ENCODE measurements at places on chromosomes 2 and 18.

GRCh38 chr2:23221901-23222300 is 163.1 kb upstream of the KLHL29 start:
- no peak for DNase-seq

DNA sequence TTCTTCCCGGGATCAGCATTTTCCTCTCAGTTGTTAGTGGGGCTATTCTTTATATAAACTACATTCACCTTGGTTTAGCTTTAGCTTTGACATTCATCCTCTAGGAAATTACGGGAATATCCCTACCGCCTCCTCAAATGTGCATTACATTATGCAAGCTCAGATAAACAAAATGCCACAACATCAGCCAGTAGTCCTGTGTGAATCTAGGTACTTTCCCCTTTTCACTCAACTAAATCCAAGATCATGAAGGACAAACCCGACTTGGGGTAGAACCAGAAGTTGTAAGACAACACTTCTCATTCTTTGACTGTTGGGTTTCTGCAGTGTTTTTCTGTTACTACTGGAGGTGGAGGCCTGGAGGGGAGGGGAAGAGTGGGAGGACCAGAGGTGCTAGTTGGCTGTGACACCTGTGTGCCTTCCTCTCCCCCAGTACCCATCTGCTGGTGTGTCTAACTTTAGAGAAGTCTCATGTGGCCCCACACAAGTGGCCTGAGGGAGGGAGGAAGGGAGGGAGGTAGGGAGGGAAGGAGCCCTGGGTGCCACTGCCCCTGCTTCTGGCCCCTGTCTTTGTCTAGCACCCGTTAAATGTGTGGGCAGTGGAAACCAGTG is 84.8 kb upstream of the BCL2L11 start:
- DNase-seq: no peak

DNA sequence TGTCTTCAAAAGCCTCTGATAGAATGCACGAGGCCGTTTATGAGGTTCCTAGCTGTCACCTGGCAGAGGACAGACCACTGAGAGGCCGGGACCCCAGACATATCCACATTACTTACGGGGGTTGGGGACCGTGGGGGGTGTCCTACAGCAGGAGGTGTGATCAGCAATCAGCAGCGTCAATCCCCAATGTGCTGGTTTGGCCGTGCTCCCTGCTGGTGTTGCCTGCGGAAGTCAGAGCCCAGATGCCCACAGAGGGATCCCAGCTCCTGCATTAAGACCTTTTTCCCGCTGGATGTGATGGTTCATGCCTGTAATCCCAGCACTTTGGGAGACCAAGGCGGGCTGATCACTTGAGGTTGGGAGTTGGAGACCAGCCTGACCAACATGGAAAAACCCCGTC is 20.8 kb upstream of the SP5 start:
- no peak for DNase-seq

DNA sequence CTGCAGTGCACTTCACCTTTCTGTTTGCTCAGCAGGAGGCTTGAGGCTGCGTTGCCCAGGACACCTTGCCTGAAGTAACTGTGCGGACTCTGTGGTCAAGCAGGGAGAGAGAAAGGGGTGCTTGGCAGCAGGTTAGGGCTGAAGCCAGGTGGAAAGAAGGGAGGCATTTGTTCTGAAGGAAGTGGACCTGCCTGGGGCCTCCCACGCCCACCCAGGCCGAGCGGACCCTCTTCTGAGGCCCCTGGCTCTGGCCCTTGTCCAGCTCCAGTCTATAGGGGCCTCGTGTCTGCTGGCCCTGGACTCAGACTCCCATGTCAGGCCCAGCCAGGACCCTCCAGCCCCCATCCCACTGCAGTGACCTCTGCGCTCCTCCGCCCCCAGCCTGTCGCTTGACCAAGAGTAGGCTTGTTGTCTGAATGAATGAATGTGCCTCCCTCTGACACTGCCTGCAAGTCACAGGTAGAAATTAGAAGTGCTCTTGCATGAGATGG is 2.5 kb downstream of the SNED1 start:
- no peak for DNase-seq

GRCh38 chr2:64649013-64649484 is 4.7 kb downstream of the SERTAD2 start:
- DNase-seq: no peak

DNA sequence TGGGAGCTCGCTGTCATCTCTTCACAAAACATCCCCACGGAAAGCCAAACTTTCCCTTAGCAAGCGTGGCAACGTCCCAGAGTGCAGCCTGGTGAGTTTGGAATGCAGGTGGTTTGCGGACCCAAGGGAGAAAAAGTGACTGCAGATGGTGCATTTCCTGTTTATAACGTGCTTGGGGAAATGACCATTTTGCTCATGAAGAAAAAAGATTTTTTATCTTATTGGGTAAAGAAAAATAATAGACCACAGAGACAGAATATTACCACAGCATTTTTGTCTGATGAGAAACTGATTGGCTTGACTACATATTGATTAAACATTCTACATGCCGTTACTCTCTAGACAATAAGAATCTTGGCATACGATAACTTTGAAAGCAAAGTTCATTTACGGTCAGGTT is 136.5 kb downstream of the COPS8 start:
- no peak for DNase-seq

GRCh38 chr2:20196657-20197161 is 28.2 kb downstream of the SDC1 start:
- DNase-seq: no peak

GRCh38 chr2:15675456-15676195 is 84.0 kb downstream of the DDX1 start:
- no peak for DNase-seq

- DNase-seq: no peak
Measured at GRCh38 chr2:163982938-163983337, 247.1 kb upstream of the FIGN start.

DNA sequence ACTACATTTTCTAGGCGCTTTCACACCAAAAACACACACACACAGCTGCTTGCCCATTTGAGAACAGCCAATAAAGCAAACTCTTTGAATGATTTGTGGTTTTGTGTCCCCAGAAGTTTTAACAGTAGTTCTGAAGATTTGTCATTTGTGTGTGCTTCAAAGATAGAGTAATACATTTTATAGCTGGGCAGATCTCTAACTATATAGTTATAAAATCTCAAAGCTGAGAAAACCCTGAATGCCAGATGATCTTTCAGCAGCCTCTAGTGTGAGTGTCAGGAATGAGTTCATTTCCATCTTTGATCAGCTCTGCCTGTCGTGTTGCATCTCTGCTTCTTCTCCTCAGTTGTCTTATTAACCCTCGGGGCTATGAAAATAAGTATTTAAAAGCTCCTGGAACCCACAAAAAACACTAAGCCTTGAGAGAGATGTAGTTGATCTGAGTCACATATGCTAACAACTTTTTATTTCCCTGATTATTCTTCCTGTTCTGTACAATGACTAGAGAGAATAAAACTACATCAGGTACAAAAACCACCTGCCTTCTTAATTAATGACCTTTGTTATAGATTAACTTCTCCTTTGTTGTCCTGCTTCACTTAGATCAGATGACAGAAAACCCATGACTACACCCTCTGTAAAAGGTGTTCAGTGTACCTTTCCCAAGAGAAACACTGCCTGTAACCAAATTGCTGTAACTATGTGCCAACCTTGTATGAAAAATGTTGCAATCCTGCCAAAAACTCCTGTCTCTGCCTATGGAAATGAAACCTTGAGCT is 30.0 kb upstream of the SLC3A1 start:
- DNase-seq: no peak

DNA sequence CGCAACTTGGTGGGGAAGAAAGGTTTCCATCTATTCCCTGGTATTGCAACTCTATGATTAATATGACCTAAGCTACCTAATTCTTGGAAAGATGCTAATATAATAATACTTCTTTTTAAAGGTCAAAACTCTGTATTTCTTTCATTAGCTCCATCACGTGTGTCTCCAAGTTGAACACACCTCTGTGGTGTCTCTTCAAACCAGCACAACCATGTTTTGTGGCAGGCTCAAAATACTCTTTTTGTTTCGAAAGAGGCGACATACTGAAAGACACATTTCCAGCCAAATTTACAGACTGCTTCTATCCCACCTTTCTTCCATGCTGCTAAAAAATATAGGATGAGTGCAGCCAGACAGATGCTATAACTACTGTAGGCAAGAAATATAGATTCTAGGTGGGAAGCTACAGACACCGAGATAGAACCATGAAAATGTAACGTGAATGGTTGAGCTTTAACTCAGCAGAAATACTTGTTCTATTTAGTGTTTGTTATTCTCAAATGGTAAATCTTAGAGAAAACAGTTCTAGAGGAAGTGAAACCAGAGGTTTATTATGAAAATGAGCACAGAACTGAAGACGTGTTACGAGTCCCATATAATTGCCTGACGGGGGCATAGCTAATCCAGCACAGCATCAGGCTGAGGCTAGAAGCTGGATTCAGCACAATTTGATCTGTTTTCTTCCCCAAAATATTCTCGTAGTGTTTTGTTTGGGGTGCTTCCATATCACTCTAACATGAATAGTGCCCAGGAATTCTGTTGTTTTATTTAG is 991.5 kb upstream of the FANCL start:
- DNase-seq: no peak

GRCh38 chr2:220065581-220065980 is 438.2 kb downstream of the SLC4A3 start:
- no peak for DNase-seq

DNA sequence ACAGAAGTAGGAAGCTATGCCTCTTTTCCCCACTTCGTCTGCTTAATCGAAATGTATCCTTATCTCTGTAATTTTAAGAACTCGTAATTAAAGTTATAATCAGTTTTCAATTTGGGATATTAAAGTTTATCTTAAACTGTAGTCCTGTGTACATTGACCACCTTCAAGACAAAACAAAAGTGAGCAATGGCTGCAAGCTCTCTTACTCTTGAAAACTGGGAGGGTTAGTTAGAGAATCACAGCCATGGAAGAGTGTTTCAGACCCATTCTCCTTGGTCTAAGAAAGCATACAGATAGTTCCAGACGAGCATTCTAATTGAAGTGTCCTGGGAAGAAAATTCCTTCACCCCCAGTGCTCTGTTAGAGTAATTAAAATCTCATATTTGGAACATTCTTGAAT is 2.0 kb downstream of the KCMF1 start:
- no peak for DNase-seq

- DNase-seq: no peak
Measured at GRCh38 chr18:12076424-12077140, 17.1 kb upstream of the ANKRD62 start.

DNA sequence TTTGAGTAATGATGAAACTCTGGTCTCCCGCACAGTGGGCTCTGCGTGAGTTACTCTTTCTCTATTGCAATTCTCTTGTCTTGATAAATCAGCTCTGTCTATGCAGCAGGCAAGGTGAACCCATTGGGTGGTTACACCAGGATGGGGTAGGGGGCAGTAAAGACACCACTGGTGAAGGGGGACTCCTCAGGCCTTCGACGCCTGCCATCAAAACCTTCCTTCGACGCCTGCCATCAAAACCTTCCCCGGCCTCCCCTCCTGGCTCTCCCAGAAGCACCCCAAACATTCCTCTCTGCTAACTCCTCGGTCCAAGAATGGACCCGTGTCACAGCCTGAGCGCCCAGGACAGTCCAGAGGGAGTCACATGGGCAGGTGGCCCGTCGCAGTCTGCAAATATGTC is 4.8 kb upstream of the STARD7 start:
- no peak for DNase-seq

DNA sequence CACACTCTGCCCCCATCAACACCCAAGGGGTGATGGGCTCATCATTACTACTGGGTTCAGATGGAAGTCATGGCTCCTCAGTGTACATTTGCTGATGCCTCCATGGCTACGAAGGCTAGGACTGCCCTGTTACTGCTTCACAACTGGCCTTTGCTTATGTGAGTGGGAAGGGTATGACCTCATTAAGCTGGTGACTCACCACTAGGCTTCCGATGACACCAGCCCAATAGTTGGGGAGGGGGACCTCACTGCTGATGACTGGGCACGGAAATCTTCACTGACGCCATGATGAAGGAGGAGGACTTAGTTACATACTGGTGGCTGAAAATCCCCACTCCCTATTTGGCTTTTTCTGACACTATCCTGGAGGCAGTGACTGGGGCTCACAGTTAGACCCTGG is 263.2 kb downstream of the CMPK2 start:
- DNase-seq: no peak

Data from activated CD4-positive, alpha-beta T cell treated with anti-CD3 and anti-CD28 coated beads, Interleukin-2, amount 50 U/mL, for 16 hours (primary cell).